Caco-2 (cell line): ENCODE measurements at places on chromosomes 7 and 10. TPM values are rescaled to one million over a fixed set of nuclear protein-coding genes. Genes with fewer than 3 reads are reported as not detected.

GRCh38 chr7:12761111-12761510 lies 73.7 kb downstream of the ARL4A start:
- H3K27me3 ChIP-seq = no peaks in the 10 kb centered on the region
- DNase-seq = no peak
- no peak overlapping the region for H3K4me3 ChIP-seq
- H3K36me3 ChIP-seq = no peaks in the 10 kb centered on the region
- H3K27ac ChIP-seq = no peak overlapping the region

- H3K27me3 ChIP-seq = no peaks in the 10 kb centered on the region
- DNase-seq = no peak
- H3K36me3 ChIP-seq = no peaks in the 10 kb centered on the region
- H3K4me1 ChIP-seq = no peaks in the 10 kb centered on the region
- H3K4me3 ChIP-seq = no peak overlapping the region
- H3K27ac ChIP-seq = no peak overlapping the region
Observed at GRCh38 chr7:158549176-158549615, 38.4 kb downstream of the PTPRN2 start.

The PCLO gene
- 3.8 and 4.1 TPM in 2 replicates for total RNA-seq

DNA sequence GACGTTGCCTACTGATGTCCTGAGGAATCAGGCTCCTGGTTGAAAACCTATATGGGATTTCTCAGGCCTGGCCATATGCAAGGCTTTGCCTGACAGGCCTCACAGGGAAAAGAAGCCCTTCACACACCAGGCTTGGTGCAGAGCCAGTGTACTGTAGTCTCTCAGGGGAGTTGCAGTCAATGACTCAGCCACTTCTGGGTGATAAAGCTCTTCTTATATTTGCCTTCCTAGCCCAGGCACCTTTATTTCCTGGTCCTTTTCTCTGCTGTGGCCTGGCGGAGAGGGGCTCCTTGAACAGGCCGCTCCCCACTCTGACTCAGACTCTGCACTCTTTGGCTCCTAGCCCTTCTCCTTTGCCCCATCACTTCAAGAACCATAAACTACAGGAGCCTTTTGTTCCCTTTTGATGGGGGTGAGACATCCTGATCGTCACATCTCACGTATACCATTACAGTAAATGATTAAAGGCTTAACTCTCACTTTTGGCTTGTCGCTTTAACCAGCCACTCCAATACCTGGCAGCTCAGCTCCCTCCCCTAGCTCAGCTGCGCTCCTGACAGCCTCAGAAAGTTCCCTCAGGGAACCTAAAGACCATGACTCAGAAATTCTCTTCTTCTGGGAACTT lies 33.5 kb downstream of the DPY19L1 start:
- no peaks in the 10 kb centered on the region for H3K27me3 ChIP-seq
- DNase-seq = peak; percentile 61
- H3K36me3 ChIP-seq = no peaks in the 10 kb centered on the region
- peaks cover 8% of the 10 kb centered on the region; the same call in 1 of the 2 replicates for H3K4me1 ChIP-seq
- peak overlapping the region; percentile 50 for H3K27ac ChIP-seq
- no peak overlapping the region for H3K4me3 ChIP-seq

DNA sequence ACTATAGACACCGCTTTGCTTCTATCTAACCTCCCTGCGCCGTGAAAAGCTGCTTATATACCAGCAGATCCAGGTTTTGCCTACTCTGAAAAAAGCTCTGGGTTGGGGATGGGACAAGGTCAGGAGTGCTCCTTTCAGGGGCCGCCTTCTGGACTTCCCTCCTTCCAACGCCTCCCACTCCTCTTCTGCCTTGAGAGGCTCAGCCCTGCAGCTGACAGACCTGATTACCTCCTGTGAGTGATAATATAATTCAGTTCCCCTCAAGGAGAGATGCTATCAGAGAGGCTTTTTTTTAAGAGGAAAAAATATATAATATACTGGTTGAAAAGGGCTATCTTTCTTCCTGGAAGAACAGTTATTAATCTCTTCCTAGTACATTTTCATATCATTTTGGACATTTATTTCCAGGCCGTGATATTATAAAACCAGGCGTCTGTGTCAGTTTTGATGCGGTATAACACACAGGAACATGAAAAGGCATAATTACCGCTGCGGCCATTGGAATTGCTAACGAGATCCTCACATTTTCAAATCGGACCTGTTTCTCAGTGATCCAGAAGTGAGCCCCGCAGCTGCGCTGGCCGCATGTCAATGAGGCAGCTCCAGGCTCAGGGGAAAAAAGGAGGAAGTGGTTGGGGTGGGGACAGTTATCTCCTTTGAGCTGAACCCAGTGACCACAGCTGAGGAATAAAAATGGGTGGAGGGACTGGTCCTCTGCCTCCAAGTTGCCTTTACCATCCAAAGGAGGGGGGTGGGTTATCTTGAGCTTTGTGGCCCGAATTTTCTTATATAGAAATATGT lies 457.1 kb downstream of the TYW1 start:
- DNase-seq = no peak
- no peaks in the 10 kb centered on the region for H3K4me1 ChIP-seq
- no peak overlapping the region for H3K4me3 ChIP-seq
- H3K27me3 ChIP-seq = no peaks in the 10 kb centered on the region
- no peak overlapping the region for H3K27ac ChIP-seq
- H3K36me3 ChIP-seq = no peaks in the 10 kb centered on the region

DNA sequence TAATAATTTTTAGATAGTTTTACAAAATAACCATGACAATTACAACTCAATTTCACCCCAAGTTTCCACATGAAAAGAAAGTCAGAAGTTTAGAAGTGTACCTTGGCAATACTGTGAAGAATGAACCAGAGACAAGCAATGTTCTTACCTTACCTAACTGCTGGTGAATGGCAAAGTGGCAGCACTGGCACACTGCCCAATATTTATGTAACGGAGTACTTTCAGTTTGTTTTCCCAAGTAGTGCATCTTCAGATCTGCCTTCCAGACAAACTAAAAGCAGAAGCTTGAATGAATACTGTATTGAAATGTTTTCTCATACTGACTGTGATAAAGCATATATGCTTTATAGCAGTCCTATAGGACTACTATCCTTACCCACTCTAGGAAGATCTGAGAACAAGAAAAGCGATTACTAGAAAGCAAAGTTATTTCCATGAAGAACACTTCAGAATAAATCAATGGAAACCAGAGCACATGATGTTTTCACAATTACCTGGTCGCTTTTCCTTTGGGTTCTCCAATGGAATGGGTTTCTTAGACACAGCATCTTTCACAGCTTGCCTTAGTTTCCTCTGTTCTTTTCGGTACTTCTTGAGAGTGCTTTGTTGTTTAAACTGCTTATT lies 1.5 kb downstream of the NOC3L start:
- no peak for DNase-seq
- H3K27ac ChIP-seq = no peak overlapping the region
- peak overlapping the region; percentile 67 for H3K4me3 ChIP-seq
- H3K4me1 ChIP-seq = peaks cover 17% of the 10 kb centered on the region

The TRPV5 gene
- not detected in 2 replicates for total RNA-seq

- H3K4me3 ChIP-seq = no peak overlapping the region
- no peak overlapping the region for H3K27ac ChIP-seq
- no peaks in the 10 kb centered on the region; the same call in 1 of the 2 replicates for H3K4me1 ChIP-seq
- no peak for DNase-seq
Observed at GRCh38 chr7:135074096-135074495, 73.8 kb upstream of the TMEM140 start.

The SPAM1 gene
- not detected in 2 replicates for total RNA-seq

The FFAR4 gene
- total RNA-seq = 2.5 and 2.7 TPM in 2 replicates
